ENCODE measurements at places on chromosomes 16 and 17. TPM values are rescaled to one million over a fixed set of nuclear protein-coding genes. Genes with fewer than 3 reads are reported as not detected.
A peak's percentile ranks its signal among the peaks of the same experiment; 100 is the strongest.

DNA sequence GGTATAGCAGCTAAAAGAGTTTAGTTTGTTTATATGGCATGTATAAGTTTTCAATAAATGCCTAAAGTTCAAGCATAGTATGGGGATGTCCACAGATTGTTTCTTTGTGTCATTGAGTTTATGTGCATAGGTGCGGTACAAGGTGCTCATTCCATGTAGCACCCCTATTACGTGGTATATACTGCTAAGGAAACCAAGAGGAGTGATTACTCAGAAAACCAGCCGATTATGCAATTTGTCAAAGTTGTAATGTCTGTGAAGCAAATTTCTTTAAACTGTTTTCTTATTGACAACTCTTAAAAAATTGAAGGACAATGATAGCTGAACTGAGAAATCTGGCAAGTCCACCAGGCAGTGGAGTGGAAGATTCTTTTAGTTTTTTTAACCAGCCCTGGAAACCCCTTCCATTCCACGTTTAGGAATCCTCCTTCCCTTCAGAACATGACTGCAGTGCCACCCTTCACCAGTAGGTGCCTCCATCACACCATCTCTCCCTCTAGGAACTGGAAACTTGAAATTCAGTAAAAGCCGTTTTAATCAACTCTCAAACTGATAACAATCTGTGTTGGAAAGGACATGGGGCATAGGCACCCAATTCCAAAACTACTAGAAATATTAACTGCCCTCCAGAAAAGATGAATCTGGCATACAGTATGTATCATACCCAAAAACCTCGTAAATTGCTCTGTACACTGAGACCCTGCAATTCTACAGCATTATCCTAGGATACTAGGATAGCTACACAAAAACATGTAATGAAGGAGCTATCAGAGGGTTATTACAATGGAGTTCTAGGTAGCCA, 43.5 kb downstream of the REXO5 start:
- H3K4me3 ChIP-seq, result no peak overlapping the region
- H3K27ac ChIP-seq, result no peak overlapping the region
- no peaks in the 10 kb centered on the region for H3K36me3 ChIP-seq
- peak; percentile 81 for DNase-seq
- no peaks in the 10 kb centered on the region for H3K4me1 ChIP-seq

The KCNH4 gene
- total RNA-seq, result 0.14 TPM

DNA sequence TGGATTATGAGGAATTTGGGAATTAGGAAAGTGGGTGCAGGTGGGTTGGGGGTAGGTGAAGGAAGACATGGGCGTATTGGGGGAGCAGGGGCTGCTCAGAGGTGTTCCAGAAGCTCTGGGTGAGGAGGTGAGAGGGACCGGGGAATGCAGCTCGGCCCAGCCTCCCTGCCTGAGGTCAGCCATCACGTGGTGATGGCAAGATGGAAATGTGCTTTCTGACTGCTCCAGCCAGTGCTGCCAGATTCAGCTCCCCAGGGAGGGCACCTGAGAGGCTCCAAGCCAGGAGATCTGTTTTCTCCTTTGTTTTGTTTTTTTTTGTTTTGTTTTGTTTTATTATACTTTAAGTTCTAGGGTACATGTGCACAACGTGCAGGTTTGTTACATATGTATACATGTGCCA, 35.2 kb upstream of the STH start:
- no peaks in the 10 kb centered on the region for H3K36me3 ChIP-seq
- H3K4me3 ChIP-seq, result no peak overlapping the region
- no peak for DNase-seq
- H3K27ac ChIP-seq, result no peak overlapping the region
- H3K27me3 ChIP-seq, result peaks cover 24% of the 10 kb centered on the region

- H3K27ac ChIP-seq, result no peak overlapping the region
- no peak overlapping the region for H3K4me3 ChIP-seq
- H3K36me3 ChIP-seq, result no peaks in the 10 kb centered on the region
- H3K27me3 ChIP-seq, result no peaks in the 10 kb centered on the region
These were observed 18.2 kb upstream of the ABCA10 start for GRCh38 chr17:69246726-69247375.

DNA sequence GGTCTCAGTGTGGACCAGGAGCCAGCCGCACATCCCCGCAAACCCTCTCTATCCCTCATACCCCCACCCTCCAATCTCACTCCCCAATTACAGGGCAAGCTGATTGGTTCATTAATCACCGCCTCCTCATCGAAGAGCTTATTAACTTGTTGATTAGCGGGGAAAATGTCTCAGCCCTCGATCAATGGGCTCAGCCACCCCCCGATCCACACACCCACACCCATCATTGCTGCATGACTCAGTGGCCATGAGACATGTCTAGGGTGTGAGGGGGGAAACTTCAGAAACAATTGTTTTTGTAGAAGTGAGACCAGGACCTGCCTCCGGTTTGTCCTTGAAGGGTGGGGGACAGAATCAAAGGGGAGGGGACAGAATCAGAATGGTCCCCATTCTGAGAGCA, 2.5 kb upstream of the PYY start:
- no peaks in the 10 kb centered on the region for H3K36me3 ChIP-seq
- no peak overlapping the region for H3K27ac ChIP-seq
- no peak overlapping the region for H3K4me3 ChIP-seq

DNA sequence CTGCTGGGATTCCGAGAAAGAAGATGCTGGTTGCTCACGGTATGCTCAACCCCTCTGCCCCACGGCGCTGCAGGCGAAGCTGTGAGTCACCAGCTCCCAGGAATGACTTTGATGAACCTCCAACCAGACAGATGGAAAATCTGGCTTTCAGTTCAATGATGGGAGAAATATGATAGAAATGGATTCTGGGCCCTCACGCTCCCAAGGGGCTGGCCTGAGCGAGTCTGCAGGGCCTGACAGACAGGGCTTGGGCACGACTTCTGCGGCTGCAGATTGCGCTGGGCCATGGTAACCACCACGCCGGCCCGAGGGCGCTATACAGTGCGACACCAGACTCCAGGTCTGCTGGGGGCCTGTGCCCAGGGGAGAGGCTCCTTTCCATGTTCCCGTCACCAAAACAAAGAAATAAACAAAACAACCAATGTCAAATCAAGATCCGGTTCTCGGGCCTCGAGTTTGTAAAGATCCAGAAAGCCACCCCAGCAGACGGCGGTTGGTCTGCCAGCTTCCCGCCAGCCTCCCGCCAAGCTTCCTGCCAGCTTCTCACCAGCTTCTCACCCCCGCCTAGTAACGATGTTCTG, 11.1 kb upstream of the ABR start:
- H3K36me3 ChIP-seq, result no peaks in the 10 kb centered on the region
- H3K4me3 ChIP-seq, result no peak overlapping the region
- H3K4me1 ChIP-seq, result peaks cover 12% of the 10 kb centered on the region
- H3K27me3 ChIP-seq, result peaks cover 6% of the 10 kb centered on the region

The LGALS9 gene
- 2.1 TPM for total RNA-seq

The KIF18B gene
- total RNA-seq, result 93.1 TPM

GRCh38 chr16:19071811-19072777, 4.7 kb downstream of the COQ7 start:
- H3K27ac ChIP-seq, result no peak overlapping the region
- peaks cover 12% of the 10 kb centered on the region for H3K36me3 ChIP-seq
- peaks cover 8% of the 10 kb centered on the region for H3K4me1 ChIP-seq
- no peaks in the 10 kb centered on the region for H3K27me3 ChIP-seq
- H3K4me3 ChIP-seq, result peak overlapping the region; percentile 74
- peak; percentile 59 for DNase-seq

GRCh38 chr16:8346294-8346693, 244.0 kb downstream of the TMEM114 start:
- peaks cover 62% of the 10 kb centered on the region for H3K27me3 ChIP-seq
- peak; percentile 12 for DNase-seq
- no peaks in the 10 kb centered on the region for H3K36me3 ChIP-seq
- H3K4me3 ChIP-seq, result no peak overlapping the region
- no peak overlapping the region for H3K27ac ChIP-seq

GRCh38 chr16:2056077-2056476, 8.3 kb downstream of the TSC2 start:
- DNase-seq, result no peak
- no peak overlapping the region for H3K27ac ChIP-seq
- no peaks in the 10 kb centered on the region for H3K27me3 ChIP-seq
- peaks cover 3% of the 10 kb centered on the region for H3K36me3 ChIP-seq
- H3K4me3 ChIP-seq, result peak overlapping the region; percentile 64

The RRAD gene
- total RNA-seq, result 0.54 TPM

DNA sequence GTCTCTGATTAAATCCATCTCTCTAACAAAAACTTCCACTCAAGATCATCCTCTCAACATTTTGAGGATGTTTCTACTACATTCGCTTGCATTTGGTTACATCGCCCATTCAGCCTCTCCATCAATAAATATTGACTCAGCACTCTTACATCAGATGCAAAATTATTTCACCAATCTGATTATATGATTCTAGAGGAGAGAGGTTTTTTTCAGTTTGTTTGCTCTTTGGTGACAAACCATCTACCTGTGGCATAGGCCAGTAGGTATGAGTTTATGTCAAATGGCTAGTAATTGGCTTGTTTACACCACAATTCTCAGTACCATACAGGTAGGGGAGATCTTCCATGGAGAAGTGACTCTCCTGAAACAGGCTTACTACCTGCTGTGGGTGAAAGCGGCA, 52.3 kb downstream of the TOX3 start:
- peaks cover 47% of the 10 kb centered on the region for H3K4me1 ChIP-seq
- peaks cover 8% of the 10 kb centered on the region for H3K36me3 ChIP-seq
- DNase-seq, result no peak
- no peak overlapping the region for H3K4me3 ChIP-seq
- H3K27ac ChIP-seq, result no peak overlapping the region

GRCh38 chr16:77951788-77952187, 70.6 kb upstream of the CLEC3A start:
- H3K36me3 ChIP-seq, result no peaks in the 10 kb centered on the region
- H3K27ac ChIP-seq, result no peak overlapping the region
- H3K4me1 ChIP-seq, result peaks cover 25% of the 10 kb centered on the region
- H3K27me3 ChIP-seq, result no peaks in the 10 kb centered on the region

- H3K4me1 ChIP-seq, result peaks cover 4% of the 10 kb centered on the region
- H3K4me3 ChIP-seq, result no peak overlapping the region
- peaks cover 33% of the 10 kb centered on the region for H3K36me3 ChIP-seq
- DNase-seq, result no peak
- no peaks in the 10 kb centered on the region for H3K27me3 ChIP-seq
- H3K27ac ChIP-seq, result no peak overlapping the region
These were observed 44.0 kb upstream of the ABCC11 start for GRCh38 chr16:48291303-48291702.

The HNF1B gene
- total RNA-seq, result not detected

DNA sequence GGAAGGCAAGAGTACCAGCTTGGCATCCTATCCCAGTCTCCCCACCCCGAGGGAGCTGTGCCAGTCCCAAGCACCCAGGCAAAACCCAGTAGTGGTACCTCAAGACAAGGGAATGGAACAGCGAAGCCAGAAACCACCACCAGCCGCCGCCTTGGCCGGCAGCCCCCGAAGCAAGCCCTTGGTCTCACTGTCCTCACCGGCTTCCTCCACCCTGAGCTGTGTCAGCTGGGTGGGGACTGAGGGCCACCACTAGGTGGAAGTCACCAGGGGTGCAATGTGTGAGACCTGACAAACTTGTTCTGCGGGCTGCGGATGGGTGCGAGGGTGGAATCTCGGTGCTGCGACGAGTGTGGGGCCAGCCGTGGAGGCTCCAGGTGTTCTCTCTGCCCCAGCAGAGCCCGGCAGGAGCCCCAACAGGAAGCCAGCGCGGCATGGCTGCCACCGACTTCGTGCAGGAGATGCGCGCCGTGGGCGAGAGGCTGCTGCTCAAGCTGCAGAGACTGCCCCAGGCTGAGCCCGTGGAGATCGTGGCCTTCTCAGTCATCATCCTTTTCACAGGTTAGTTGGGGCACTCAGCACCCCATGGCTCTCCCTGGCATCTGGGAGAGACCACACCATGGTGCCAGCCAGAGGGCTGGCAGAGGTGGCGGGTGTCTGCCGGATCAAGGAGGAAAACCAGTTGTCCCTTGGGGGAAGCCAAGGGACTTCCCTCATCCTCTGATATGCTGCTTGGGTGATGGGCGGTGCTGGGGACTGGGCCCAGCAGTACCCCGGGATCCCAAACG, 6.7 kb downstream of the SMIM5 start:
- no peaks in the 10 kb centered on the region for H3K27me3 ChIP-seq
- no peak overlapping the region for H3K27ac ChIP-seq

DNA sequence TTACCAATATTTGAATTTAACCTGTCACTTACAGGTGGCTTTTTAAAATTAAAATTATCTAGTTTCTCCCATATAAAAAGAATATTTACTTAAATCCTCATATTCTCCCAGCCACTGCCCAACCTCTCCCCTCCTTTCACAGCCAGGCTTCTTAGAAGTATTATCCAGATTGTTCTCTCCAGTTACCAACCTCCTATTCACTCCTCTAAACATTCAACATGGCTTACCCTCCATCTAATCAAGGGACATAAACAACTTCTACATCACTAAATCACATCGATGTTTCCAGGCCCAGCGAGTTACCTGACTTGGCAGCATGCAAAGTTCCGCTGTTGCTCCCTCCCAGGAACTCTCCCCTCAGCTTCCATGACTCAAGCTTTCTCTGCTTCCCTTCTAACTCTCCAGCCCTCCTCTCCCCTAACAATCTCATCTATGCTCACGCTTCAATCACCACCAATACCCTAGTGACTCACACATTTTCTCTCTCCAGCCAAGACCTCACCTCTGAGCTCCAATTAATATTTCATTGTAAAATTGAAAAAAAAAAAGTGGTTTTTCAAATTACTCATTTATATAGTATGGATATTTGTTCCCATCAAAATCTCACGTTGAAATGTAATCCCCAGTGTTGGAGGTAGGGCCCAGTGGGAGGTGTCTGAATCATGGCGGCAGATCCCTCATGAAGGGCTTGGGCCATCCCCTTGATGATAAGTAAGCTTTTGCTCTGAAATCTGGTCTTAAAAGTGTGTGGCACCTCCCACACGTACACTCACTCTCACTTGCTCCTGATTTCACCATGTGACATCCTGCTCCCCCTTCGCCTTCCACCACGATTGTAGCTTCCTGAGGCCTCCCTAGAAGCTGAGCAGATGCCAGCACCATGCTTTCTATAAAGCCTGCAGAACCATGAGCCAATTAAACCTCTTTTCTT, 88.5 kb downstream of the HELZ start:
- H3K27me3 ChIP-seq, result no peaks in the 10 kb centered on the region
- no peak overlapping the region for H3K27ac ChIP-seq
- no peak for DNase-seq
- H3K36me3 ChIP-seq, result peaks cover 13% of the 10 kb centered on the region
- H3K4me1 ChIP-seq, result no peaks in the 10 kb centered on the region

The KRTAP4-3 gene
- total RNA-seq, result not detected

The KLHL11 gene
- total RNA-seq, result 20.6 TPM

DNA sequence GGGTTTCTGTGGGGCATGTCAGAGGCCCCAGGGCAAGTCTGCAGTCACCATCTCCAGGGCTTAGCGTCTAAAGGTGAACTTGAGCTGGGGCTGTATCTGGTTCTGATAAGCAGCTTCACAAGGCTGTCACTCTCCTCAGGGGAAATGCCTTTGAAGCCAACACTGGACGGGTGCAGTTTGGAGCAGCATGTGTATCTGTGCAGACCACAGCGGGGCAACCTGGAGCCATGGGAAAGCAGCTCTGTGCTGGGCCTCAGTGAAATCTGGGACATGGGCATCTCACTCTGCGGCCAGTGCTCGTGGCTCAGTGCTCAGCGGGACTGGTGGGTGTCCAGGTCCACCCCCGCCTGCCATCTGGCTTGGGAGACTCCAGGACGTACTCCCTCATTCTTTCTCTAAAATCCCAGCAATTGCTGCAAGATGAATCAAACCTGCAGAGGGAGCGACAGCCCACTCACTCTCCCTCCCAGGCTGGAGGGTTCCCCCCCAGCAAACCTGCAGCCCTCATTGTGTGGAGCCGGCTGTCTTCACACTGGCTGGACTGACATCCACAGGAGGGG, 63.5 kb downstream of the PRMT7 start:
- DNase-seq, result no peak
- H3K36me3 ChIP-seq, result no peaks in the 10 kb centered on the region
- peaks cover 4% of the 10 kb centered on the region for H3K4me1 ChIP-seq
- no peak overlapping the region for H3K4me3 ChIP-seq
- no peak overlapping the region for H3K27ac ChIP-seq
